ENCODE measurements at places on chromosomes 1 and 21.
A peak's percentile ranks its signal among the peaks of the same experiment; 100 is the strongest.

DNA sequence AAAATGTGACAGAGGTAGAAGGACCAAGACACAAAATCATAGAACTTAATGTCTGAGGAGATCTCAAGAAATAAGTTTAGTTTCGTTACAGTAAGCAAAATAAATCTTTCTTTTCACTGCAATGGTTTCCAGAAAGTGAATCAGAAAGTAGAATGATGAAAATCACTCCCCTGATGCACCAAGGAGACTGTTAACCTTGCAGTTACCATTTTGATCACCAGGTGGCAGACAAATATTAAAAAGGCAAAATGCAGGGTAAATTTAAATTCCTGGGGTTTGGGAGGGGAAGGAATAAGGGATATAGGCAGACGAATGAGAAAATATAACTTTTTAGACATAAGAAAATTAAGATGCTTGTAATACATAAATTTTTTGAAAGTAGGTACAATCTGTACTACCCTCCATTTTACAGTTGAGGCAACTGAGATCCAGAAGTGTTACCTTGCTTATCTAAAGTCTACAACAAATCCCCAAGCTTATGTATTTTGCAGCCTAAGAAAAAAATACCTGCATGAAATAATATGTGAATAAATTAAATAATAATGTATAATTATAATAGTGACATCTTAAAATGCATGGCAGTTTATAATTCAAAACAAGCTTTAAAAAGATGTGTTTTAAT, 253.2 kb downstream of the CRB1 start:
- peak; percentile 71 for DNase-seq

GRCh38 chr1:115669002-115669673, 27.4 kb downstream of the VANGL1 start:
- peak; percentile 53 for DNase-seq

GRCh38 chr1:22105611-22106207, 37.2 kb downstream of the WNT4 start:
- peak; percentile 82 for DNase-seq

GRCh38 chr1:162774007-162774406, 16.5 kb upstream of the HSD17B7 start:
- no peak for DNase-seq

DNA sequence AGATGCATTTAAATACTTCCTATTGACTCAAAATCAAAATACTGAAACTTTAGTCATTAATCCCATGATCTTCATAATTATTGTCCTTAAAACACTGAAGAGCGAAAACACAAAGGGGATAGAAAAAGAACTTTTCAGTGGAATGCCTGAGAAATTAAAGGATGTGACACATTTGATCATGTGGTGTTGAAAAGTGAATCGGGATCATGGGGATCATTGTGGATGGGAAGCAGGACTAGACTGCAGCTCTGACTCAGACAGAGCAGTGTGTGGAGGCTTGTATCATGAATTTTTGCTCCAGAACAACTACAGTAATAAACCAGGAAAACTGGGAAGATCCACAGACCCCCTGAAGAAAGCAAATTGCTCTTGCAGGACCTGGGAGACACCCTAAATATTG, 161.1 kb upstream of the CXADR start:
- DNase-seq, result no peak

Measured in hematopoietic multipotent progenitor cell treated with erythropoietin and hydrocortisone succinate and interleukin-3 and kit ligand, for 4 days (in vitro differentiated cells).